ENCODE measurements at places on chromosomes 7 and 10.

GRCh38 chr10:114679552-114679951 is 21.5 kb upstream of the ABLIM1 start:
- no peak for DNase-seq

DNA sequence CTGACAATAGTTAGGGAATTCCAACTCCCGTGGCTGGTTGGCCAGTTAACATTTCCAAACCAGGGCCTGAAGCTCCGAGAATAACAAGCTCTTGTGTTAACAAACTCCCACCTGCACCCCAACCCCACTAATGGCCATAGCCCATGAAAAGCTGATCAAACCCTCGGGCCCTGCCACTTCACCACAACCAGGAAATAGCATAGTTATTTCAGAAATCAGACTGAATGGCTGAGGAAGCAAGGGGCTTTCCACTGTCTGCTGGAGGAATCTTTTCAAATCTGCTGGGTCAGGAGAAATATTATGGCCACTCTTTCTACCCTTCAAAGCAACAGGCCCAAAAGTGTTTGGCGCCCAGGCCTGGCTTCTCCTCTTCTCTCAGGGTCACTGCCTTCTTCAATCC is 145.6 kb downstream of the GLCCI1 start:
- DNase-seq: no peak

DNA sequence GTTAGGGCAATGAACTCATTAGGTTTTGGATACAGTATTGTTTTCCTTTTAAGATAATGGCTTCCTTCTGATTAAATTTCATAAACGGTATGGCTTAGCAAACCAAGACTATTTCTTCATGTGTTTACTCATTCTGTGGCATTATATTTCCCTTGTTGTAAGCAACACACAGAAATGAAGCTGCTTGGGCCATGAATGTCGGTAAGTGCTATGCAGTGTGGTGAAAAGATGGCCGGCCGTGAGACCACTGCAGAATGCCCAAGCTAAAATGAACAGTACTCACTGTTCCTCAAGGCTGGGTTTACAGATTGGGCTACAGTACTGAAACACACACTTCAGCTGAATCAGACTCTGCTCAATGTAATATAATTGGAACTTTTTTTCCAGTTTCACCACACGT is 8.1 kb downstream of the APBB1IP start:
- DNase-seq: no peak

- DNase-seq: no peak
These were observed 191.4 kb downstream of the FAM107B start for GRCh38 chr10:14583252-14583651.

DNA sequence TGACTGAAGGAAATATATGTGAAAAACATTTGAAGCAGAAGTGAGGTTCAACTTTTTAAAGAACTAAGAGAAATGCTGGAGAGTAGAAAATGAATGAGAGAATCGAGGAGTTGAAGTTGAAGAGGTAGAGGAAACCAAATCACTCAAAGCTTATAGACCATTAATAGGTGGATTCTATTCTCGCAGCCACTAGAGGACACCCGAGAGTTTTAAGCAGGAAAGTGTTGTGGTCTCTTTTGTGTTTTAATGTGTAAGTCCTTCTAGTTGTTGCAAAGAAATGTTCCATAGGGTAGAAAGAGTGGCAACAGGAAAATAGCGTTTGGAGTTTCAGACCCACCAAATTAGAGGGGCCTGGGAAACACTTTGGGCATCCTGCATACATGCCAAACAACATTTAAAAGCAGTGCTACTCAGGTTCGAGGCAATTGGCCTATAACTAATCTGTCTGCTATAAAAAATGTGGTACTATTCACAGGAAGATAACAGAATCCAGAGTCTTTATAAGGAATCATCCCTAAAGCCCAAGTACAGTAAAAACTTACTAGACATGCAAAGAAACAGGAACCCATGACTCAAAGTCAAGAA is 75.3 kb upstream of the TAS2R16 start:
- no peak for DNase-seq

DNA sequence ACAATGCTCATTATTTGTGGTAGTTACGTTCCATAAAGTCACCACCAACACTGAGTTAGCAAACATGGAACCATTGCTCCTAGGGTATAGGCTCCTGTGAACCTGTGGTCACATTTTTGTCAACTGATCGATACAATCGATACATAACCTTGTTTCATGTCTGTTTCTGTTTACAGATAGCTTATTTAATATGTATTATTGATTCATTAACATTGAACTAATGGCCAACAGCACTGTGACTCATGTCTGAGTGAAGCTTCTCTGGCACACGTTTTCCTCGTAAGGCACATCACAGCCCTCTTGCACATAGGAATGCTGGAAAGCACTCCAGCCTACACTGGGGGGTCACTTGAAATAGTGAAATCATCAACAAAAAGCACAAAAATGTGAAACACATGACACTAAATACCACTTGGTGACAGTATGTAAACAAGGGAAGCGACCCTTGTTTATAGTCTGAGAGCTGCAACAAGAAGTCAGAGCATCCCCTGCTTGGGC is 27.0 kb downstream of the GHRHR start:
- no peak for DNase-seq

DNA sequence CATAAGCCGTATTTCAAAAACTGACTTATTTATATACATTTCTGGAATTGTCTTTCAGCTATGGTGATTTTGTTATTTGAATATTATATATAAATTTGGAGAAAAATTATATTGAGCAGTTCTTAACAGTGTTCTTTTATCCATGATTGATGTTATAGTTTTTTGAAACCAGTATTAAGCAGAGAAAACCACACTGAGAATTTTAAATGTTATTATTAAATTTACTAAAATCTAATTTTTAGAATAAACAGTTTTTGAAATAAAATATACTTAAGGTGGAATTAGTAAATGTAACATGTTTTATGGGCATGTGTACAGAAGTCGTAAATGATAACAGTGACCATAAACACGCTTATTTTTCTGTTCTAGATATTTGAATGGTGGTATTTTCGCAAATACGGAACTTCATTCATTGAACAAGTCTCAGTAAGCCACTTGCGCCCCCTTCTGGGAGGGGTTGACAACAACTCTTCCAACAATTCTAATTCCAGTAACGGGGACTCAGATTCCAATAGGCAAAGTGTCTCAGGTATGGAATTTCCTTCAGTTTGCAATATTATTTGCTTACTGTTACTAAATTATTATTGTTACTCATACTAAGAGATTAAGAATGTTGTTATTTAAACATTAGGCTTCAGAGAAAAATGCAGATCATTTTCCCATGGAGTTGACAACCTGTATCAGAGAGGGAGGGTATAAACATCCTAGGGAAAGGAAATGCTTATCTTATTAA is 166.1 kb downstream of the ST7 start:
- peak; percentile 85 for DNase-seq

GRCh38 chr7:106740806-106741205 is 79.8 kb upstream of the CCDC71L start:
- no peak for DNase-seq

GRCh38 chr7:152597507-152597906 is 78.4 kb downstream of the XRCC2 start:
- no peak for DNase-seq

- DNase-seq: peak; percentile 15
These were observed 714.8 kb upstream of the GALNT17 start for GRCh38 chr7:70416986-70417655.

- DNase-seq: no peak
These were observed 1.3 kb downstream of the MIOS start for GRCh38 chr7:7567898-7568531.

- DNase-seq: no peak
These were observed 3.6 kb downstream of the FOXI2 start for GRCh38 chr10:127740596-127740995.

GRCh38 chr7:142383841-142384492 is 126.1 kb upstream of the PRSS58 start:
- no peak for DNase-seq

GRCh38 chr7:66666313-66666952 is 37.8 kb downstream of the KCTD7 start:
- no peak for DNase-seq

- no peak for DNase-seq
These were observed 252.7 kb upstream of the PTER start for GRCh38 chr10:16184096-16184597.

DNA sequence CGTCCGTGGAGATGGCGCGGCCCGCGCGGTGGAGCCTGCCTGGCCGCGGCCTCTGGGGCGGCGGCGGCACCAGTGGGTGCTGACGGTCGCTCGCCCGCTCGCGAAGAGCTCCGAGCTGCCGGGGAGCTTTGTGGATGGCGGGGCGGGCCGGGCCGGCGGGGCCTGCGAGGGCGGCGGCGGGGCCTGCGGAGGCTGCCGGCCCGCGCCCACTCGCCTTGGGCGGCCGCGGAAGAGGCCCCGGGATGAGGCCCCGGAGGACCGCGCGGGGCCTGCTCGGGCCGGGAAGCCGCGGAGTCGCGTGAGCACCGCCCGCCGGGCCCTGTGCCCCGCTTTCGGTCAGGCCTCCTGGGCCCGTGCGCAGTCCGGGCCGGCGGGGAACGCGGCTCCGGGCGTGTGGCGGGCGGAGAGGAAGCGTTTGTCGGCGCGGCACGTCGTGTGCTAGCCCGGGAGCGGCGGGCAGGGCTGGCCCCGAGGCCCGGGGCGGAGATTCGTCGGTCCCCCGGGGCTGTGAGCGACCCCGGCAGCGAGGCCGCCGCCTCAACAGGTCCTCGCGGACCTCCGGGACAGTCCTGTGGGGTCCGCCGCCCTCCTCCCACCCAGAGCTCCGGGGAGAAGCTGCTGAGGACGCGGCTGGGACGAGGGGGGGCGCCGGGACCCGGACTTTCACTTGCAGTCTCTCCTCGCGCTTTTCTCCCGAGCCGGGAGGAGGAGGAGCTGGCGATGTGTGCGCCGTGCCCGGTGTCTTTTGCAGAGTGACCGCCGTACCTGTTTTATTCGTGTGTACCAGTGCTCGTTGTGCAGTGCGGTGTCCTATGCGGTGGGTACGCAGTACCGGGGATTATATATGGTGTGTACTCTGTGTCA is 578 bp downstream of the ZMYND11 start:
- peak; percentile 54 for DNase-seq

DNA sequence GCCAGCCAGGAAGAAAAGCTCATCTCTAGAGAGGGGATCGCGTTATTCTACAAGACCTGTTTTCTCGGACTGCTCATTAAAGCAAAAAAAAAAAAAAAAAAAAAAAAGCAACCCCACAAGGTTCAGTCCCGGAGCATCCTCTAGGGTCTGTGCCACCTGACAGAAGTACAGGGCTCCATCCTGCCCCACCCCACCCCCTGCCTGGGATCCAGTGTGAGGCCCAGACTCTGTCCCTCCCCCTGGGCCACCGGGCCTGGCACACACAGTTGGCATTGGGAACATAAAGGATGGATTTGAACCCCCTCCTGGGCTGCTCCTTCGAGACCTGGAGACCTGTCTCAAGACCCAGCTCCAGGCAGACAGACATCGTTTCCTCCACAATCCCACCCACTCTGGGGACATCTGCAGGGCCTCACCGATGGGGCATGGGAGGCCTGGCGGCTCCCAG is 688 bp downstream of the ORAI2 start:
- DNase-seq: no peak

- DNase-seq: peak; percentile 41
These were observed at the start of gene ZPBP for GRCh38 chr7:50092579-50093491. Gene ZPBP (minus strand): TSS chr7:50093246. CDS start chr7:50093194, 52 bp downstream.

- DNase-seq: no peak
These were observed 51.0 kb upstream of the NPS start for GRCh38 chr10:127498087-127498486.

Measured in WTC11 (cell line).